Hematopoietic multipotent progenitor cell treated with erythropoietin and hydrocortisone succinate and interleukin-3 and kit ligand, for 6 days (in vitro differentiated cells): ENCODE measurements at places on chromosomes 2 and 18.

- DNase-seq, result no peak
Observed at GRCh38 chr18:68532328-68532885, 182.5 kb downstream of the TMX3 start.

DNA sequence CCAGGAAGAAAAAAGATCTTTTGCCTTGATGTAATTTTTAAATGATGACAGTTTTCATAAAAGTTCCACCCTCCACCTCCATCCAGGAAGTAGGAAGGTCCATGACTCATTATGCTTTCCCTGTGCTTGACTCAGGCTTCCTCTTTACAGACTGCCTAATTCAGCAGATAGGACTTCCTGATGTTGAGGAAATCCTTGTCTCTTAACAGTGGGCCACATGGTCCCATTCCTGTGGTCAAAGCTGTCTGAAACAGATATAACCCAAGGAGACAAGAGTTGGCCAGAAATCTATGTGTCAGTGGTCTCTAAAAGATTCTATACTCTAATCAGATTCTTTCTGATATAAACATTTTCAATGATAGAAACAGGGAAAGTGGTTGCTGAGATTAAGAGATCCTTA lies 119.1 kb downstream of the BAZ2B start:
- peak; percentile 81 for DNase-seq

DNA sequence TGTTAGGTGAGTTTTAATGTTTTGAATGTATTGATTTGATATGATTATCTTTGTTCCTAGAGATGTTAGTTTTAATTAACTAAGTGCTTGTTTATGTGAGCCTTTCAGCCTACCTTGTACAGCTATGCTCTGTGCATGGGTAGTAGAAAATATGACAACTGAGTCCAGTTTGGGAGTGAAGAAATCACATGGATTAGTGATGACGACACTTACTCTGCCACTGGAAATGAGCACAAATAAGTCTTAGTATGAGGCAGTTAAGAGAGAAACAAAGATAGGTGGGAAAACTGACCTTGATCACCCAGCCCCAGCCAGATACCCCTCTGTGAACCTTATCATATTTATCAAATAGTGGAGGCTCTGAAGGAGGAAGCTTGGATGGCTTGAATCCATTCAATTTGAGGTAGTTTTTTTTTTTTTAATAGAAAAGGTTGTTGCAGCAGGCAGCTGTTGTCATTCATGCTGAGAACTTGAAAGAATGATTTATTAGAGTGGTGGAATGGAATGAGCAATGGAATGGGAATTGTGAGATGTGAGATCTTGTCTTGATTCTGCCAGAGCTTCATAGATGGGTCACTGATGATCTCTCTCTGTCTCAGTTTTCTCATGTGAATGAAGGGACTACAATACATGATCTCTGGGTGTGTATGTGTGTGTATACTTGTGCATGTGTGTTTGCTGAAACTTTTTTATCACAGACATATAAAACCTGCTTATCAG lies 96.4 kb downstream of the MAP3K20 start:
- DNase-seq, result no peak

- DNase-seq, result peak; percentile 92
Observed at GRCh38 chr2:45778720-45779171, 127.3 kb downstream of the PRKCE start.

GRCh38 chr2:219621935-219622334 lies 5.5 kb upstream of the SLC4A3 start:
- DNase-seq, result no peak

GRCh38 chr2:232539298-232540231 lies at the start of gene CHRNG:
Gene CHRNG, plus strand, starts transcription at chr2:232539692. Its CDS starts 56 bp downstream, at chr2:232539748.
- no peak for DNase-seq

DNA sequence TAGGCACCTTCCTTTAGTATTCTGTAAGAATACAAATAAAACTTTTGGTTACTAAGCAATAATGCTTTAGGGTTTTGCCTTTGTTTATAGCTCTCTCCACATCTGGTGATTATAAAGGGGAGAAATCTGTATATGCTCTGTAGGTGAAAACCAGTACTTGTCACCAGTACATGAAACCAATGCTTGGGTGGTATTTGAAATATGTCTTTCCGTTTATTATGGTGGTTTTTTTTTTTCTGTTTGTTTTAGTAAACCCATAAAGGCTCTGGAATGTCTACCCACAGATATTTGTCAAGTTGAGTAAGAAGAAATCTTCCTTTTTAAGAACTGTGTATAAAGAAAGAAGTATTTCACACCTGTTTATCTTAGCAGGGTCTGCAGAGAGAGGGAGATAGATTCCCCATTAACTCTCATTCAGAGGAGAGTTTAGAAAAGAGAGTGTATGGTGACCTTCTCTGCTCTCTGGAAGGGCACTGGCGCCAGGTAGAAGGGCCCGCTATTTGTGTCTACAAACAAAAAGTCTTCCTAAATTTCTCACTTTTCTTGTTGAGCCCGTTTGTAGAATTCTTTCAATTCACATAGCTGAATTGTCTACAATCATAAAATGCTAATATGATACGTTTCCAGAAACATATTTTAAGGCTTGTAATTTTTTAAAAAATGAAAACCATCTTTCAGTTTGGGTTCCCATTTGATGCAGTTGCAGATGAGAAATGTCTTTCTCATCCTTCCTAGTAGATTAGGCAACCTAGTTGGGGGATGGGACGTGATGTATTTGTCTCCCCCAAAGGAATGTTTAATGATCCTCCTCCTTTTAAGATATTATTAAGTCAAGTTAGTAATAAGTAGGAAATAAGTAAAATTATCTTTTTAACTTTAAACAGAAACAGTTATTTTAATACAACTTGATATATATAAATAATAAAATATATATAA lies 33.9 kb downstream of the MAP3K20 start:
- DNase-seq, result no peak

DNA sequence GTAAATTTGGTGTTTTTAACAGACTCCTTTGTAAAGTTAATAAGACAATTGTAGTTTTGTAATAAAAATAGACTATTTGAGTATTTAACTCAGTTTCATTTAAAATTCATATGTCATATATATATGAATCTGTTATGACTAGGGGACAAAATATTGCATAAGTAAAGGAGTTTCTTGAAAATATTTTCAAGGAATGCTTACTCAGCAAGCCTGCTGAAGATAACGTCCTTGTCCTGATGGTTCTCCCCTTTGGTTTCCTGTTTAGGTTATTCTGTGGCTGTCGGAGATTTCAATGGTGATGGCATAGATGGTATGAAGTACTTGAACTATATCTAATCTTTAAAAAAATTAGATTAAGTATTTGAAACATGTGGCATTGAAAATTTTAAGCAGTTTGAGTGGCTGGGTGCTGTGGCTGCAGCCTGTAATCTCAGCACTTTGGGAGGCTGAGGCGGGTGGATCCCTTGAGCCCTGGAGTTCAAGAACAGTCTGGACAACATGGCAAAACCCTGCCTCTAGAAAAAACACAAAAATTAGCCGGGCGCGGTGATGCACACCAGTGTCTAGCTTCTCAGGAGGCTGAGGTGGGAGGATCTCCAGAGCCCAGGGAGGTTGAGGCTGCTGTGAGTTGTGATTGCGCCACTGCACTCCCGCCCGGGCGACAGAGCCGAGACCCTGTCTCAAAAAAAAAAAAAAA lies 47.1 kb downstream of the ITGAV start:
- no peak for DNase-seq

- no peak for DNase-seq
Observed at GRCh38 chr2:190105554-190105953, 43.0 kb upstream of the MSTN start.

DNA sequence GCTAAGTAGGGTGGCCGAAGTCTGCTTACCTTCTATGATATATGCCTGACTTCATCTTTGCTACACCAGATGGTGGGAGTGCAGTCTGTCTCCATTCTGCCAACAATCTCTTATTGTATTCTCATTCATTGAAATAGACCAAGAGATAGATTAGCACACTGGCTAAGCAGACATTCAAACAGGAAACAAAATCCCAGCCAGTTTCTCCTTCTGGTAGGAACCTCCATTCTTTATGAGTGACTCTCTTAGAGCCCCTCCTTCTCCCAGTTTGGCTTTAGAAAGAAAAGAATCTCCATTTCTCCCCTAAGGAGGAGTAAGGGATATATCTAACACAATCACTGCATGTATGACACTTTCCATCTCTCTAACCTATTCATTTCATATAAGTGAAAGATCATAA lies 118.9 kb upstream of the COL5A2 start:
- no peak for DNase-seq

DNA sequence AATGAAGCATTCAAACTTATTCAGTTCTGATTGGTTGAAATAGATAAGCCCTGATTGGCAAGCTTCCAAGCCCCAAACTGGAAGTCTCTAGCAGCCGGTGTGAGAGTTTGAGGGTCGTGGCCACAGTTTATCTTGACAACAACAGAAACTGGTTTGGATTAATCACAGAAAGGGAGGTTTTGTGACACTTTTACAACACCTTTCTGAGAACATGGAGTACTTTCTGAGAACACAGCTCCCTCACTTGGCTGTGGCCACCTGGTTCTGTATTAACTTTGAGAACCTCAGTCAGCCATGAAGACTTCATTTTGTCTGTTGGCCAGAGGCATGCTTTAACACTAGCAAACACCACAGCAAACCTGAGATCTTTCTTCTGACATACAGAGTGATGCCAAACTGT lies 280.7 kb upstream of the VWC2L start:
- DNase-seq, result peak; percentile 27

- no peak for DNase-seq
Observed at GRCh38 chr2:11984316-11985158, 238.1 kb downstream of the LPIN1 start.

- DNase-seq, result no peak
Observed at GRCh38 chr2:210768329-210768910, 212.0 kb downstream of the CPS1 start.

DNA sequence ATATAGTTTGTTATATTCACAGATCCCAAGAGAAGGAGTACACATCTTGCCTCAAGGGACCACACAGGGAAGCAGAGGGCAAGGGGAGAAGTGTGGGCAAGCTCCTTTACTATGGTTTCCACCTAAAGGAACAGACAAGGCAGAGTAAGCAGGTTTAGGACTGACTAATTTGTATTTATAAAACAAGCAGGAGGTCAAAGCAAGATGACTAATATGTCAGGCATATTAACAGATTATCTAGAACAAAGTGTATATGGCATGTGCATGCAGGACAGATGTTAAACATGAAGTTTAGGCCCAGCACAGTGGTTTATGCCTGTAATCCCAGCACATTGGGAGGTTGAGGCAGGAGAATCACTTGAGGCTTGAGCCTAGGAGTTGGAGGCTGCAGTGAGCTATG lies 3.7 kb upstream of the LRP2 start:
- no peak for DNase-seq

- DNase-seq, result no peak
Observed at GRCh38 chr2:118527571-118527970, 319.9 kb downstream of the EN1 start.

GRCh38 chr2:190974629-190975361 lies 39.2 kb downstream of the STAT1 start:
- no peak for DNase-seq

DNA sequence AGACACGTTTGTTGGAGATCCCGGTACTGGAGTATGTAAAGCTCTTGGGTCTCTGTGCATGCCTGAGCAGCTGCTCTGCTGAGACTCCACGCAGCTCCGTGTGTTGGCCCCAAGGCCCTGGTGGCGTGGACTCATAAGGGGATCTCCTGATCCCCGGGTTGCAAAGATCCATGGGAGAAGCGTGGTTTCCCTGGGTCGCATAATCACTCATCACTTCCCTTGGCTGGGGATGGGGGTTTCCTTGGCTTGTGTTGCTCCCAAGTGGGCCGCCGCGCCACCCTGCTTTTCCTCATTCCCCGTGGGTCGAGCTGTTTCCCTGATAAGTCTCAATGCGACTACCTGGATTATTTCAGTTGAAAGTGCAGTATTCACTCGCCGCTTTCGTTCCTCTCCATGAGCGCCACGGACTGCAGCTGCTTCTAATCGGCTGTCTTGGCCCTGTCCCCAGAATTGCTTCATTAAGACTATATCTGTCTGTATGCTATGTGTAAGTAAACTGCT lies 76.0 kb downstream of the EPC2 start:
- DNase-seq, result peak; percentile 21

DNA sequence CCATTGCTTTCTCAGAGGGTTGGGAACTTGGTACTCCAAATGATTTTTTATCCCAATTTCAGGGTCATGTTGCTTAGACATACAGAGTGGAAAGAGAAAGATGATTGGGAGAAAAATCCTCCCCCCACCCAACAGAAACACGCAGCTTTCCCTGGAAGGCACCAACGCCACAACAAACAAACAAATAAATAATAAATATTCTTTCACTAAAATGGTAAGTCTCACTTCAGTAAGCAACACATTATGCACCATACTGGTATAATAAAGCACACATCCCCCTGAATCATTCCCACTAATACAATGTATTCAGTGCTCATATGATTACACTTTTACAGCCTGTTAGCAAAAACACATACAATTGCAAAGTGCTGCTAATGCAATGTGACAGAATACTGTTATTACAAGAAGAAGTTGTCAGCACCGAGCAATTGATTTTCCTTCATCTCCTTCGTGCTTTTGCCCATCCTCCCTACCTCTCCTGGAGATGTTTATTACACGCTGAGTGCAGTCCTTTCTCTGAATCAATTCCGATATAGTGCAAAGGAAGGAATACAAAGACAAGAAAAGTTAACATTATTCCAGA lies 359.9 kb downstream of the TXNL1 start:
- DNase-seq, result no peak

DNA sequence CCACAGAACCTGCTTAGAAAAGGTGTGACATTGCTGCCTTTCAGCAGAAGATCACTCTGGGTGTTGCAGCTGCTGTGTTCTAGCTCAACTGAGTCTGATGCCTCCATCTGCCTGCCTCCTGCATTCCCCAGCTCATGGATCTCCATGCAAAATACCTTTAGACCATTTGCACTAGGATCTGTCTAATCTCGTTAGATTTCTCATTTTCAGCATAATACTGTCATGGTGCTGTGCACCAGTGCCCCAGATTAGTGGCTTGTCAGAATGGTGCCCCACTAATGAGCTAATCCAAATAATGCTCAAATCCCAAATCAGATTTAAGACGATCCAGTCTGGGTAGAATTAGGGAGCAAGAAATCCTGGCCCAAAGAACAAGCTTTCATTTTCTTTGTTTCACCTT lies 284.4 kb upstream of the PARD3B start:
- DNase-seq, result no peak

DNA sequence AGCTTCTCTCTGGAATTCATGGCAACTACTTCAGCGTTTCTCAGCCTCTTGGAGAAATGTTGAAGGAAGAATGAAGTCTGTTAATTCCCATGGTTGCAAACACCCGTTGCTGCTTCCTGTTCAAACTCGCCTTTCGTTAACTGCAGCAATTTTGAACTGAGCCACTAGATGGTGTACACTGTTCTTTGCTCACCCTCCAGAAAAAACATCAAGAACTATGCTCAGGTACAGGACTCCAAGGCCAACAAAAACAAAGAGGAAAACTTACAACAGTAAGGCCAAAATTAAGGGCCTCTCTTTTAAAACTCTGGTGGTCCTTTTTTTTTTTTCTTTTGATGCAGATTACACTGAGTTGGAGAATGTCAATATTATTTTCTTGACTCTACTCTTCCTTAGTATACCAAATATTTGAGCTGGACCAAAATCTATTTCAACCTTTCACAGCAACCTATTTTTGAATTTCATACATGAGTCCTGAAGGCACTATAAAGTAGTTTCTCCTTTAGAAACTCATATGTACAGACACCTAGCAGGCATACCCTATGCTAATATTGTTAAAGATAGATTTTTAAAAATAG lies 58.2 kb downstream of the KLHL14 start:
- peak; percentile 71 for DNase-seq
